ENCODE measurements at places on chromosomes 7 and 10.
A peak's percentile ranks its signal among the peaks of the same experiment; 100 is the strongest.

DNA sequence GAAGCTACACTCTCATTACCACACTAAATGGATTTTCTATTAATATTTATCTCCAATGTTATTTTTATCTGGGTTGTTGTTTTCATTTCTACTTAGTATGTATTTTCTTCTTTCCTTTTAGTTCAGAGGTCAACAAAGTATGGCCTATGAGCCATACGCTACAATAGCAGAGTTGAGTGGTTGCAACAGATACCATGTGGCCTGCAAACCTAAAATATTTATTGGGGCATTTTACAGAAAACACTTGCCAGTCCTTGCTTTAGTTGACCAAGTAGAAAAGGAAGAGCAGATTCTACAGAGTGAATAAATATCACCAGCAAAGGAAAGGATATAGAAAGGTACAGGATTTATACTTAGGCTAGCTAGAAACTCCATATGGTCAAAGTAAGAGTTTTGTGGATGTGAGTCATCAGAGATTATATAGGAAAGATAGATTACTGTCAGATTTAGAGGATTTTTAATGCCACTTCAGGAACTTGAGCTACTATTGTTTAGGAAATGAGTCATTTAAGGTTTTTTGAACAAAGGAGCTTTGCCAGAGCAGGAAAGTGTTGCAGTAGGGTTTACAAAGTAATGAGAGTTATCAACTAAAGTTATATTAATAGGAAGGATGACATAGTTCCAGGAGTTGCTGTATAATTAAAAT lies 323.3 kb upstream of the KAT6B start:
- peak; percentile 7 for DNase-seq

DNA sequence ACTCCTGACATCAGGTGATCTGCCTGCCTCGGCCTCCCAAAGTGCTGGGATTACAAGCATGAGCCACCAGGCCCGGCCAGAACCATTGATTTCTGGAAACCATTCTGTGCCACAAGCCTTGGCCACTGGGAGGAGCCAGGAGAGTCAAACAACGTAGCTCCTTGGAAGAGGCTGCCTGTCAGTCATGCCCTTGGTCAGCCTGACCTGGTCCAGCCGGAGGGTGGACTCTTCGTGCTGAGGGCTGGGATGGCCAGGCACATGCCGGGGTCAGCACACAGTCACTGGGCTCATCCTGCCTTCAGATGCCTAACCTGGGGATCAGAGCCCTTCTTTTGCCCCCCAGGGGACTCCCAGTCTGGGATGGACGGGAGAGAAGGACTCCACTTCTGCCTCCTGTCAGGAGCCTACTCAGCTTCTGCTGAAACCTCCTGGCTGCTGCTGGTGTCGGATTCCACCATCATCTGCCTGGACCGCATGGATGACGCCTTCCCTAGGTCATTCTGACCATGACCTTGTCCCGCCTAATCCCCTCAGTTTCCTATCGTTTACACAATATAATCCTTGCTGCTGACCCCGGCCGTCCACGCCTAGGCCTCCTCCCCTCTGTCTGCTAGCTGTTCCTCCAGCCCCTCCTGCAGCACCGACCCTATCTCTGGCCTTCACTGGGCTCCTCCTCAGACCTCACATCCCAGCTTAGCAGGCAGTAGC lies 30.4 kb downstream of the TMEM270 start:
- no peak for DNase-seq

DNA sequence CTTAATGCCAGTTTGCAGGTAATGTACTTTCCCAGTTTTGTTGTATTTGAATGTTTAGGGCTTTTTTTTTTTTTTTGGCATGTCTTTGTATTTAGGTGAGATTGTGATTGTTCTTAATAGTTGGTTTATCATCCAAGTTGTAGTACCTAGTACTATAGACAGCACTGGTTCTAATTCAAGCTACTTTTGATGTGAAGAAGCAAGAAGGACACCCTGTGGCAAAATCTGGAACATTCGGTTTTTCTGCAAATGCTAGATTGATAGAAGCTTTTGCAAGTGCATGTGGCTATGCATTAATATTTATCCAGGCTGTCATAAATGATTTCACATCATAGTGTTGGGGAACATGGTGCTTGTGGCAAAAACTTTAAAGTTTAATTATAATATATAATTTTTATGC lies 248.9 kb downstream of the FOXP2 start:
- DNase-seq, result peak; percentile 25

DNA sequence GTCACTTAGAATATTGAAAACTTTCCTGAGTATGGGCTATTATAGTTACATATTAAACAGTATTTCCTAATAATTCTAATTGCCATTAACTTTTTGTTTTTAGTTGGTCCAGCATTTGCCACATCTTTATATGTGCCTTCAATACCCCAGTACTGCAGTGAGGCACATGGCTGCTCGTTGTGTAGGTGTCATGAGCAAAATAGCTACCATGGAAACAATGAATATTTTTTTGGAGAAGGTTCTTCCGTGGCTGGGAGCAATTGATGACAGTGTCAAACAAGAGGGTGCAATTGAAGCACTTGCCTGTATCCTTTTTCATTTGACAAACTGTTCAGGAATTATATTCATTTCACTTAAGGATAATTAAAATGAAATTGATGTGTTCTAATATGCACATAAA lies 72.7 kb downstream of the BTAF1 start:
- no peak for DNase-seq

DNA sequence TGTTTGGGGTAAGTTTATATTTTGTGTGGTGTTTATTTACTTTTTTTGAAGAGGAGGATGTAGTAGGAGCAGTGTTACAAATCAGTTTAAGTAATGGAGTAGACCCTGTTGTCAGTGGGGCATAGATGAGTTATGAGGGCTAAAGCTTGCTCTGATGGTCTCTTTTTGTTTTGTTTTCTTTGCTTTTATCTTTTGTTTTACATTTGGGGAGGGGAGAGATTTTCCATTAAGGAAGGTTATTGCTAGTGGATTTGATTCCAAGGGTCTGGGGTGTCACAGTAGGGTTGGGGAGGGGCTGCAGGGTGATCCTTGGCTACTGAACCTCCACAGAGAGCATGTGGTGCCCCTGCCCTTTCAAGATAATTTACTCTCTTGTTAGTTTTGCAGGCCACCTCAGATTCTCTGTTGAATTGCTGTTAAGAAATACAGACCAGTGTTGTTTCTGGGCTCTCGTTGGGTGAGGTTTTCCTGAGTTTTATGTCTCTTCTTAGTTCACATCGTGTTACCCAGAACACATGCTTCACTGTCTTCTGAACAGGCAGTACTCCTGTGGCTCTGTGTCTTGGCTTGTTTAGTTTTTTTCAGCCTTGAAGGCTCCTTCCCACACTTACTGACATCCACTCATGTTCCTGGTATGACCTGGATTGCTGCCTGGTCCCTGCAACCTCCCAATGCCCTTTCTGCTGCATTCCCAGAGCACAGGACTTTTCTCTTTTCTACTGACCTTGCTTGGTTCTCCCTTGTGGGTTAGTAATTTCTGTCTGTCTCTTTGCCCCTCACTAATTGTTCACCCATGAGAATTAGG lies 4.2 kb downstream of the KIFBP start:
- DNase-seq, result no peak

DNA sequence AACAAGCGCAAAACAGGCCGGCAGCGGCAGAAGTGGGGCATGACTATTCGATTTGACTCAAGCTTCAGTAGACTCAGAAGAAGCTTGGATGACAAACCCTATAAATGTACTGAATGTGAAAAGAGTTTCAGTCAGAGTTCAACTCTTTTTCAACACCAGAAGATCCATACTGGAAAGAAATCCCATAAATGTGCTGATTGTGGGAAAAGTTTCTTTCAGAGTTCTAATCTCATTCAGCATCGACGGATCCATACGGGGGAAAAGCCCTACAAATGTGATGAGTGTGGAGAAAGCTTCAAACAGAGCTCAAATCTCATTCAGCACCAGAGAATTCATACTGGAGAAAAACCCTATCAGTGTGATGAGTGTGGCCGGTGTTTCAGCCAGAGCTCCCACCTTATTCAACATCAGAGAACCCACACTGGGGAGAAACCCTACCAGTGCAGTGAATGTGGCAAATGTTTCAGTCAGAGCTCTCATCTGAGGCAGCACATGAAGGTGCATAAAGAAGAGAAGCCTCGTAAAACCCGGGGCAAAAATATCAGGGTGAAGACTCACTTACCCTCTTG lies 2.8 kb downstream of the ZNF22 start:
- DNase-seq, result no peak

GRCh38 chr10:101022967-101023705 lies 7.8 kb downstream of the PDZD7 start:
- DNase-seq, result no peak

Measured in LoVo (cell line).